ENCODE measurements at places on chromosomes 1 and 21. TPM values are rescaled to one million over a fixed set of nuclear protein-coding genes. Genes with fewer than 3 reads are reported as not detected.

DNAJC6 gene
- 35.0 TPM for total RNA-seq

MCOLN3 gene
- not detected for total RNA-seq

DNA sequence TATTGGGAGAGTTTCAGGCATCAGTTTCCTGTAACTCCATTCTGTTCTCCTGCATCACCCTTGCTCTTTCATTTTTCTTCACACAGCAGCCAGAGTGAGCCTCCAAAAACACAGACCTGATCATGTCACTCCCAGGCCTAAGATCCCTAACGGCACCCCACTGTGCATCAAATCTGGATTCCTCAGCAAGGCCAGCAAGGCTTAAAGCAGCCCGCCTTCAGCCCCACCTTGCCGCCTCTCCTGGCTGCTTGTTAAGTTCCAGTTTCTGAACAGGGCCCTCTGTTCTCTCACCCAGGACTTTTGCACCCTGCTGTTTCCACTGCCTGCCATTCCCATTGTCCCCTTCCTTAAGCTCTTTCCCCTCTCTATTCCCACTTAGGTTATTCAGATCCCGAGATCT lies 29.3 kb downstream of the C1orf116 start:
- no peak for DNase-seq

DNA sequence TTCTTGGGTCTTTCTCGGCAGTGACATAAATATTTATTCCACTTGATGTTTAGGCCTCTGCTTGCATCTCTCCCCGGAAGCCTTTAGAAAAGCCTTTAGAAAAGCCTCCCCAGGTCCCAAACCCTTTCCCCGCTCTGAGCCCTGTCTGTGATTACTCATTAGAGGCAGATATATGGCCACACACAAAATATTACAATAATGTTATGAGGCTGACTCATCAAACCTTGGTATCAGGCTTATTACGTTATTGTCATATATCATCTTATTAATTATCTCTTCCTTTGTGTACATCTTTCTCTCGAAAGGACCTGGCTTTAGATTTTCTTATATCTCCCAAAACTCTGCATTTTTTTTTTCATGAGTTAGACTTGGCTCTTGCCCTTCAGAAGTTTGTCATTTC lies 69.5 kb downstream of the FGGY start:
- no peak for DNase-seq

- DNase-seq, result no peak
Observed at GRCh38 chr1:85323770-85324169, 47.3 kb upstream of the BCL10 start.
